Right cardiac atrium (tissue), 5 donors: ENCODE measurements at places on chromosomes 1 and 21. TPM values are rescaled to one million over a fixed set of nuclear protein-coding genes. Genes with fewer than 3 reads are reported as not detected.

DNA sequence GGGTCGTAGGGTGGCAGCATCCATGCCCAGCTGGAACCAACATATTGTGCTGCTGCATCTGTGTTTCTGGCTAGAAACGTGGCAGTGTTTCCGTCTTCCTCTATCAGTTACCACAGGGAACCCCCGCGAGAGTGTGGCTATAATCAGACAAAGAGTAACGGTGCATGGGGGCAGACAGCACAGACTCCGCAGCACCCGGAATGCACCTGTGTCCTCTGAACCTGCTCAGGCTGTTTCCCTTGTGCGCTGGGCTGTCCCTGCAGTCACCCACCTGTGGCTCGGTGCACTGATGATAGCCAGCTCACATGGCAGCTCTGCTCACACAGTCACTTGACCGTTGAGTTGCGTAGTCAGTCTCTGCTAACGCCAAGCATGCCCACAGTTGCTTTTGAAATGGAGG lies 11.4 kb upstream of the PCBP3 start:
- no peak for DNase-seq

- no peak for DNase-seq
Measured at GRCh38 chr1:90402893-90403849, 313.9 kb downstream of the BARHL2 start.

GRCh38 chr1:8437347-8437746 lies 119.4 kb downstream of the SLC45A1 start:
- no peak for DNase-seq

GRCh38 chr1:164263540-164263939 lies 295.4 kb upstream of the PBX1 start:
- no peak for DNase-seq

GRCh38 chr1:182392050-182393028 lies 749 bp upstream of the GLUL start:
- DNase-seq = peak; percentile 88

DNA sequence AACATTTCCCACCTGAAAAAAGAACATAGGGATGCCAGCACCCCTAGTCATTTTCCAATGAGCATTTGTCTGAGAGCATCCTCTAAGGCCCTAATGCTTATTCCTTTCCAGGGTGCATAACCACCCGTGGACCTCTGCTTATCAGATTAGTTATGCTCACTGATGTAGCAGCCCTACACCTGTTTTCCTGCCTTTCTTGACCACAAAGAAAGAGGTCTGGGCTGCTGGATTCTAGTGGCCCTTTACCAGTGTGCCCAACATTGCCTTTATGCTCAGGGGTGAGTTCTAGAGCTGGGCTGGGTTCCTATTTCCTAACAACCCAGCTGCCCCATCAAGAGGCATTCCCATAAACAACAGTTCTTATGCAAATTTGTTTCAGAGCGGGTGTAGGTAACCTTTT lies 20.3 kb upstream of the PM20D1 start:
- DNase-seq = no peak

DNA sequence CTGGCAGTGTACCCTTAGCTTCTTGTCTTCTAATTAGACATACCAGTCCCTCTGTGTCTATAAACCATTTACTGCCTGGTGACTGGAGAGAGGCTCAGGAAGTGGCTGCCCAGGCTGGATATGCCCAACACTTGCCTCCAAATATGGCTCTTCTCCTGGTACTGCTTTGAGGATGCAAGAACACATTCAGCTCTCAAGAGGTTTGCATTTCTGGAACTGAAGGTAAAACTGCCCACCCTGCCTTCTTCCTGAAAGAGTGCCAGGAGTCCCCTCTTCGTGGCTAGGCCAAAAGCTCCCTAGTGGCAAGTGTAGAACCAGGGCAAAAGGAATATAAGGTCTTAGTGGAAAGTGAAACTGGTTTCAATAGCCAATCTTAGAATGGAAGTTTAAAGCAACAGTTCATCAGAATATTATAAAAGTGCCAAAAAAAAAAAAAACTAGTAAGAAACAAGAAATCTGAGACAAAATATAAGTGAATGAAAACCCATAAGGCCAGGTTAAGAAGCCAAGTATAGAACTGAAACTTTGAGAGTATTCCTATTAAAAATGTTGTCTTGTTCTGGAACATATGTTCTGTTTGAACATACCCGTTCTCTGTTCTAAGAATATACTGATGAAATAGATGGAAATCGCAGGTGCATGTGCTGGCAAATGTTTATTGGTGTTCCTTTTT lies 77.2 kb upstream of the CTTNBP2NL start:
- no peak for DNase-seq

DNA sequence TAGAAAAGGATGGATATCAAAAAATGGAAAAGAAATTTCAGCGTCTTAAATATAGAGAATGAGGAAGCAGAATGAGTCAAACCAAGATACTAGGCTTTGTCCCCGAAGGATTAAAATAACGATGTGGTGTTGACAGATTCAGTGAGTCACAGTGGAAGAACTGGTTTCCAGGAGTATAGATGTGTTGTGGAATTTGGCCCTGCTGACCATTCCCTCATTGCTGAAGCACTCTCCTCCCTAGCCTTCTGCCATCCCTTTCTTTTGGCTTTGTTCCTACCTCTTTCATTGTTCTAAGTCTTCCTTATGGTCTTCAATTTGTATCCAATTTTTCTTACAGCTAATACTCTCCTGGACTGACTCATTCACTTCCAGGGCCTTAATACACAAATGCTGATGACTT lies 23.1 kb upstream of the USP25 start:
- DNase-seq = no peak

Gene TRAF3IP3
- 1.3 TPM for total RNA-seq

Gene KIF14
- total RNA-seq = 0.17 TPM

Gene IL22RA1
- total RNA-seq = 0.31 TPM

Gene GPATCH4
- 13.9 TPM for total RNA-seq

Gene ESRRG
- 50.4 TPM for total RNA-seq
